ENCODE measurements at places on chromosomes 1 and 21.

DNA sequence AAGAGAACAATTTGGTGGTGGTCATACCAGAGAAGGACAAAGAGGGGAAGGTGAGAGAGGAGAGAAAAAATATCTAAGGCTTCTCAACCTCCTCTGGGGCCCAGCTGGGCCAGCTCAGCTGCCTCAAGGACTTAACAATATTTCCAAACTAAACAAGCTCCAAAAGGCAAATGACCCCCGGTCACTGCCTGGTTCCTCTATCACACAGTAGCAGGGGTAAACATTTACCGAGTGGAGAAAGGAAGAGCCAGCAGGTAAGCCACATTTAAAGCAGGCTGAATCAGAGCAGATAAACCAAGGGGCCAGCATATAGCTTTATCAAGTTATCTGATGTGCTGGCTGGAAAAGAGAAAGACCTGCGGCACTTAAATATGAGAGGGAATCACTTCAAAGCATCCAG, 102.1 kb downstream of the KCND3 start:
- no peak for DNase-seq

- no peak for DNase-seq
Observed at GRCh38 chr1:85397490-85398032, 67.4 kb downstream of the DDAH1 start.

DNA sequence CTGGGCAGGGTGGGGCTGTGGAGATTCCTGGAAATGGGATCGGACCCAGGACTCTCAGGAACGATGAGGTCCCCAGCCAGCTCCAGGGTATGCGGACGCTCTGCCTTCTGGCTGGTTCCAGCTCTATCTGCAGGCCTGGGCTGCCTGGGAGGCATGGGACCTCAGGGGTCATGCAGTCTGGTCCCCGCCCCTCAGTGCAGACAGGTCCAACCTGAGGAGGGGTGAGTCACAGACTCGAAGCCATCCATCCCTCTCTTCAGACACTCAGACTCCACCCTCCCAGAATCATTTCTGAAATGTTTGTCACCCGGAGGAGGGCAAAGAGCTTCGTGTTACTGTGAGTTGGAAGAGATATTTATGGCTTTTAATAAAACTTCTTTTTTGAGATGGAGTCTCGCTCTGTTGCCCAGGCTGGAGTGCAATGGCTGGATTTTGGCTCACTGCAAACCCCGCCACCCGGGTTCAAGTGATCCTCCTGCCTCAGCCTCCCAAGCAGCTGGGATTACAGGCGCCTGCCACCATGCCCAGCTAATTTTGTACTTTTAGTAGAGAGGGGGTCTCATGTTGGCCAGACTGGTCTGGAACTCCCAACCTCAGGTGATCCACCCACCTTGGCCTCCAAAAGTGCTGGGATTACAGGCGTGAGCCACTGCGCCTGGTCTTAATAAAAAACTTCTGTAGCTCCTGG, 5.9 kb upstream of the MYOM3 start:
- DNase-seq = no peak

DNA sequence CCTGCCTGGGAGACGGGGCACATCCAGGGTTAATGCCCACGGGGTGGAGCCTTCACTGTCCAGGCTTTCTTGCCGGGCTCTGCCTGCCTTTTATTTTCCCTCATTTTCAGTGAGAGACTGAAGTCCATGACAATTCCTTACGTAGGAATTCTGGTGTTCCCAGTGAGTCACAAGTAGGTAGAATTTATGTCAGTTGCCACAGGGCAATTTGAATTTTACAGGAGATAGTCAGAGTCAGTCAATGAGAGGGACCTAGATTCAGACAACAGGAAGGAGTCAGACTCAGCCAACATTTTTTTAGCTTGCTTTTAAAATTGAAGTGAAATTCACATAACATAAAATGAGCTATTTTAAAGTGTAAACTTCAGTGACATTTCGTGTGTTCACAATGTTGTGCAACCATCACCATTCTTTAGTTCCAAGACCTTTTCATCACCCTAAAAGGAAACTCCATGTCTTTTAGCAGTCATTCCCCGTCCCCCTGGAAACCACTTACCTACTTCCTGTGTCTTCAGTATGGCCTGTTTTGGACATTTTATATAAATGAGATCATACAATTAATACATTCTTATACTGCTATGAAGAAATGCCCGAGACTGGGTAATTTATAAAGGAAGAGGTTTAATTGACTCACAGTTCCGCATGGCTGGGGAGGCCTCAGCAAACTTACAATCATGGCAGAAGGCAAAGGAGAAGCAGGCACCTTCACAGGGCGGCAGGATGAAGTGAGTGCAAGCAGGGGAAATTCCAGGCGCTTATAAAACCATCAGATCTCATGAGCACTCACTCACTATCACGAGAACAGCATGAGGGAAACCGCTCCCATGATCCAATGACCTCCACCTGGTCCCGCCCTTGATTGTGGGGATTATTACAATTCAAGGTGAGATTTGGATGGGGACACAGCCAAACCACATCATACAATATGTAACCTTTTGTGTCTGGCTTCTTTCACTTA, 14.6 kb downstream of the AJAP1 start:
- no peak for DNase-seq

All from stimulated activated CD8-positive, alpha-beta memory T cell treated with anti-CD3 and anti-CD28 coated beads, Interleukin-4, amount 100 ng/mL, for 1 hour (primary cell).